RWPE2 (cell line): ENCODE measurements at places on chromosomes 1 and 21.

GRCh38 chr1:227731696-227732585, 3.2 kb downstream of the JMJD4 start:
- DNase-seq: peak; percentile 29

- no peak for DNase-seq
These were observed 245.7 kb downstream of the PTBP2 start for GRCh38 chr1:96967311-96967710.

GRCh38 chr1:47930210-47930840, 66.9 kb downstream of the TRABD2B start:
- DNase-seq: no peak

DNA sequence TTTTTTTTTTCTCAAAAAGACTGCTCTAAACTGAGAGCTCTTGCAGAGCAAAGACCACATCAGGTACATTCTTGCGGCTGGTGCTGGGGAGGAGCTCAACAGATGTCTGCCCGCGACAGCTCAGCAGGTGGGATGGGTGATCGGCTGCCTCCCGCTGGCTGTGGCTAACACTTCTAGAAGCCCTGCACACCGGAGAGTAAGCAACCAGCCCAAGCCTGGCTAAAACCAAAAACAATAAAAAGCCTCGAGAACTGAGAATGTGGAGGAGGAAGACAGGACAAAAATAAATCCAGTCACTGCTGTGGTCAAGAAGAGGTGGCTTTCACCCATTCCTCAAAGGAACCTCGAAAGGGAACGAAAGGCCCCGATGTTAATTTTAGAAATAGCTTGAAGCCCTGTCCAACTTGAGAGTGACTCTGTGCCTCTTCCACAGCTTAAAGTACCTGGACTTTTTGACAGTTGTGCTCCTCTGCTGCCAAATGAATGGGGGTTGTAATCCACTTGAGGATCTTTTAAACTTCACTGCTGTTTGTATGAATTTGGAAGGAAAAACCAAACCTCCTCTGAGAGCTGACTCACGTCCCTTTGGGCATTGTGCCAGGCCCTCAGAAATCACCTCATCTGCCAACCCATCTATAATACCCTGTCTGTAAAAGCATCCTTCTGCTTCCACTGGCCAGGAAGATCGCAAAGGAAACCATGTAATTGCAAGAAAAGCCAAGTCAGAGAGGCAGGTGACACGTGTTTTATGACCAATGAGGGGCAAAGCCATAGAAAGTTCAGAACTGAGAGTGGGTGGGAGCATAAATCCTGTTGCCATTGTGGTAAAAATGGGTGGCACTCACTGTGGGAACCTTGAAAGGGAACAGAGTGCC, 78.6 kb downstream of the KCNN3 start:
- DNase-seq: no peak

- no peak for DNase-seq
These were observed 159.3 kb downstream of the TSEN15 start for GRCh38 chr1:184210862-184211261.

- no peak for DNase-seq
These were observed 371.8 kb downstream of the PBX1 start for GRCh38 chr1:164930833-164931232.

- DNase-seq: no peak
These were observed 10.6 kb downstream of the TNFRSF1B start for GRCh38 chr1:12177156-12177998.

GRCh38 chr1:204723131-204723787, 37.7 kb upstream of the LRRN2 start:
- DNase-seq: no peak

DNA sequence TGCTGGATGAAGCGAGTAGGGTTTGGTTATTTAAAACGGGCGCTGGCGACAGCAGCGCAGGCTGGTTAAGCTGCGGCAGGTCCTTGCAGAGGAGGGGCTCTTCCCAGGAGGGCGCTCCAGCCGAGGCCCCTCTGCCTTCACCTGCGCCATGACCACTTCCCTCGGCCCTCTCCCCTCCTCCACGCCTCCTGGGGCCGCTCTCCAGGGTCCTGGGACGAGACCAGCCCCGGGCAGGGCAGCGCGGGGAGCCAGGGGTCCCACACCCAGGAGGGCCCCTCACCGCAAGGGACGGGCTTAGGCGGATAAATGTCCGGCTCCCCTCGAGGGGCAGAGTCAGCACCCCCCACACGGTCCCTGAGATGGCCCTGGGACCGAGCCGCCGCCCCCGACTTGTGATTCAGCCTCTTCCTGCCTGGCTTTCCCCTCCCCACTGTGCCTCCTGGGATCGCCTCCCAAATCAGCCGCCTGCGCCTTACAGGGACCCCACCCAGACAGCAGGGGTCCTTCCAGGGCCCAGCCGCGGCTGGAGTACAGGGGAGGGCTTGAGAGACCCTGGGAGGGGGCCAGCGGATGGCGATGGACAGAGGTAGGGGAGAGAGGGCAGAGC, 380.7 kb downstream of the MATN1 start:
- no peak for DNase-seq

DNA sequence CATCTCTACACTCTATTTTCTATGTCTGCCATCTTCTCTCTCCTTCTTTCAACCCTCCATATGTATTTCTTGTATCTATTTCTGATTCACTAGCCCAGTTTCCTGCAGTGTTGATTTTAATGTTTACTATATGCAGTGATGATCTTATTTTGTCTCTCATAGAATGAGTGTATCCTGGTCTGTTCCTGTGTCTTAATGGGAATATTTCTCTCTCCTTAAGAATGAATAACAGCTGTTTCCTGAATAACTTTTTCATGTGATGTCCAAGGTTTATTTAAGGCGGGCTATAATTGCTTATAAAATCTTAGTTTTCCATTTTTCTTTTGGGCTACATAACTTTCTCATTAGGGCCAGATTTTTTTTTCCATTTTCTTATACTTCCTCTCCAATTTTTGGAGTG, 144.5 kb downstream of the C1orf21 start:
- DNase-seq: no peak

DNA sequence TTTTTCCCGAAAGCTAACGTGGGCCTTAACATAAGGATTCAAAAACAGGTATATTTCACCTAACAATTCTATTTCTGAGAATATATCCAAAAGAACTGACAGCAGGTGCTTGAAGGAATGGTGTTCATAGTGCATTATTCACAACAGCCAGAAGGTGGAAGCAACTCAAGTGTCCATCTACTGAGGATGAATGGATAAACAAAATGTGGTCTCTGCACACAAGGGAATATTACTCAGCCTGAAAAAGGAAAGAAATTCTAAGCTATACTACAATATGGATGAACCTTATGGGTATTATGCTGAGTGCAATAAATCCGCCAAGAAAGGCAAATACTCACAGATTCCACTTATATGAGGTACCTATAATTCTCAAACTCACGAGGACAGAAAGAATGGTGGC, 6.1 kb upstream of the RIPPLY3 start:
- no peak for DNase-seq

- DNase-seq: no peak
These were observed 8.2 kb downstream of the BMP8A start for GRCh38 chr1:39499668-39500067.

DNA sequence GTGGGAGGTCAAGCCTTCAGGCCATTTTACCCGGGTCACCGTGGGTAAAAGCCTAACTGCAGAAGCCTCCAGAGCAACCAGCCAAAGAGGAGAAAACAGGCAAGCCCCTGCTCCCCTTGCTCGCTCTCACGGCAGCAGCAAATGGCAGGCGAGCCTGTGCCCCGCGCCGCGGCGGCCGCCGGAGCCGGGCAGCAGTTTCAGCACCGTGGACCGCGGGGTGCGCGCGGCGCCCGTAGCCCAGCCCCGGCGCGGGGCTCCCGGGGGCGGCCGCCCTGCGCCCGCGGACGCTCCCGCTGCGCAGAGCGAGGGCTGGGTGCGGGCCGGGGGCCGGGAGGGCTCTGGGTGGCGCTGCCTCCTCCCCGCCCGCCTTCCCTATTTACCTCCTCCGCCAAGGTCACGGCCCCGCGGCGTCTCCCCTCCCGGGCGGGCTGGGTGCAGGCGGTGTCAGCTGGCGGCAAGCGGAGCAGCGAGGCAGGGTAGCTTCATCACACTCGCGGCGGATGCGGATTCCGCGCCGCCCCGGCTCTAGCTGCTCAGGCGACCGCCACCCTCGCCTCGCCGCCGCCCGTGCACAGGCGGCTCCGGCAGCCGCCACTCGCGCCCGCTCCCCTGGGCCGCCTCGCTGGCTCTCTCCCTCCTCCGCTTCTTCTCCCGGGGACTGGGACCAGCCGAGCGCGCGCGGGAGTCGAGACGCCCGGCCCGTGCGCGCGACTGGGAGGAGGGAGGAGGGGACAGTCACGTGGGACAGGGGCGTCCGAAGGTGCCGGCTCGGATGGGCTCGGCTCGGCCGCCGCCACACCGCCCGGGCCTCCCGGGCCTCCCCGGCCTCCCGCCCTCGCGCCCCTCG, at the start of gene RGS7:
RGS7 (minus strand) TSS at position 687 of the 847 bp plus-strand sequence.
- peak; percentile 37 for DNase-seq

- no peak for DNase-seq
These were observed 29.3 kb downstream of the PRDX6 start for GRCh38 chr1:173506437-173506836.

GRCh38 chr1:177278626-177279390, 108.0 kb downstream of the BRINP2 start:
- DNase-seq: no peak

DNA sequence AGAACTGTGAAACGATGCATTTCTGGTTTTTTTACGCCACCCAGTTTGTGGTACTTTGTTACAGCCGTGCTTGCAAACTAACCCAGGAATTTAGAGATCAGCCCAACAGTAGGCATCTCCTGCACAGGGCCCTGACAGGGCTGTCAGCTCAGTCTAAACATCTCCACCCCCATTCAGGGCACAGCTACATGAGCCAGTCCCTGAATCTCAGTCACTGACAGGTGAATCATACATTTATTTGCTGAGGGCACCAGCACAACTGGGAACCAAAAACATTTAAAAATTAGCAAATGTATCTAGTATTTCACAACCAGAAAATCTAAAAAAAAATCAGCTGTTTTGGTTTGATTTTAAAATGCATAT, 30.7 kb downstream of the PRDX6 start:
- no peak for DNase-seq

- peak; percentile 83 for DNase-seq
These were observed at the start of gene RNF207 for GRCh38 chr1:6205849-6206519. Gene RNF207 (plus strand): TSS chr1:6206119. CDS start chr1:6206536, 417 bp downstream.

DNA sequence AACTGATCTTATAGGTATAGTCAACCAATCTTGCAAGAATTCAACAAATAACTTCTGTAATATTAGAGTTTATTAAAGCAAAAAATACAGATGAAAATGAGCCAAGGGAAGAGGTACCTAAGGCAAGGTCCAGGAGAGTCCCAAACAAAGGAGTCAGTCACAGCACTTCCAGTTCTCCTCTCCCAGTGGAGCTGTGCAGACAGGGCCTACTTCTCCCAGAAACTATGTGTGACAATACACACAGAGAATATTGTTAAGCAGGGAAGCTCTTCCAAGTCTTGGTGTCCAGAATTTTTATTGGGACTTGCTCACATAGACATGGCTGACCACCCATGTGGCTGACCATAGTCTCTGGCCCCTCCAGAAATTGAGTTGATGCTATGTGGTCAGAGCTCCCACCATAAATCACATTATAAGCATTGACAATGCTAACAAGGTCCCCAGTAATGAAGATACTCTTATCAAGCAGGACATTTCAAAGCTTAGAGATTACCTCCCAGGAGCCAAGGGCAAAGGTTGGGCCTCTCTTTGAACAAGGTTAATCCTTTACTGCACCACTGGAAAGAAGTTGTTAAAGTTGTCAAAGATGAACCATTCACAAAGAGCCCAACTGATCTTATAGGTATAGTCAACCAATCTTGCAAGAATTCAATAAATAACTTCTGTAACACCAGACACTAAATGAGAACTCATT, 3.5 kb upstream of the CD244 start:
- DNase-seq: no peak

GRCh38 chr1:177181631-177182291, 11.0 kb downstream of the BRINP2 start:
- DNase-seq: peak; percentile 68

- DNase-seq: peak; percentile 87
These were observed 75.2 kb downstream of the MPZL1 start for GRCh38 chr1:167797015-167797414.

GRCh38 chr1:197356723-197357533, 88.9 kb downstream of the CRB1 start:
- no peak for DNase-seq

DNA sequence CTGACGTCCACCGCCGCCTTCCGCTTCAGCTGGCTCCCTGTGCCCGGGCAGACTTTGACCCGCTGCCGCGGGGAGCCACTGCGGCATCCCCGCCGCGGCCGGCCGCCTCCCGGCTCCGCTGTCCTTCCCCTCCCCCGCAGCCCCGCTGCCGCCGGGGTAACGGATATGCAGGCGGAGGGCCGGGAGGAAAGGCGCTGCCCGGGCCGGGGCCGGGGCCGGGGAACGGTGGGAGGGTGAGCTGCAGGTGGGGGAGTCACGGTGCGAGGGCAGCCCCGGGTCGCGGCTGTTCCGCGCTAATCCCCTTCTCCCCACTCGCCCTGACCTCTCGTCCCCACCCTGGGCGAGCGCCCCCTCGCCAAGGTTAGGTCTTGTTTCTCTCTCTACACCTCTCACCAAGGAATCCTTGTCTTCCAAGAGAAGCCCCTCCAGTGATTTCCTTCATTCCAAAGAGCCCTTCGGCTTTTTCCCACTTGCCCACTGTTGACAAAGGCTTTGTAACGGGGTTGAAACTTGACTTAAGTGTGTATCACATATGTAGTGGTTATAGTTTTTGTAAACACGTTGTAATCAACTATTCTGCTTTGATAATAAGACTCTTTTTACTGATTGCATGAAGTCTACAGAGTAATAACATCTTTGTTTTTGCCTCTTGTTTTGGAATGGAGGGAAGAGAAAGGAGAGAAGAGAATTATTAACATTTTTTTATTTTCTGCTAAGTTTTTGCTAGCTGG, 669 bp downstream of the XPR1 start:
- no peak for DNase-seq

- peak; percentile 89 for DNase-seq
These were observed 82.9 kb downstream of the SSBP3 start for GRCh38 chr1:54323324-54323739.

DNA sequence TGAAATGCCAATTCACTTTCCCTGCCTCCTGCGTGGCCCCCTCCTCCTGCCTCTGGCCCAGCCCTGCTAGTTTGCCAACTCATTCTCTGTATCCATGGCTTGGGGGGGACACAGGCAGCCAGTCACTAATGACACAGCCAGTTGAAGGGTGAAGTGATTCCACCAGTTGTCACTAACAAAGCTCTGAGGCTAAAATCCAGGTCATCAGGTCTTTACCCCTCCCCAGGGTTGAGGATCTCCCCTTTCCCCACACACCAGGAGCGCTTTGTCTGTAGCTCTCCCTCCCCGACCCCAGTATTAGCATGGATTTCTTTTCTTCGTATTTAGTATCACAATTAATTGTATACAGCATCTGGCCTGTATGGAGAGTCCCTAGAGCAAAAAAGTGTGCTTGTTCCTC, 394.1 kb downstream of the RRAGC start:
- DNase-seq: no peak
